ENCODE measurements at places on chromosomes 1 and 21.

GRCh38 chr21:27557356-27557755, 590.5 kb upstream of the ADAMTS5 start:
- no peak for DNase-seq

GRCh38 chr21:29581393-29581792, 282.7 kb downstream of the BACH1 start:
- no peak for DNase-seq

DNA sequence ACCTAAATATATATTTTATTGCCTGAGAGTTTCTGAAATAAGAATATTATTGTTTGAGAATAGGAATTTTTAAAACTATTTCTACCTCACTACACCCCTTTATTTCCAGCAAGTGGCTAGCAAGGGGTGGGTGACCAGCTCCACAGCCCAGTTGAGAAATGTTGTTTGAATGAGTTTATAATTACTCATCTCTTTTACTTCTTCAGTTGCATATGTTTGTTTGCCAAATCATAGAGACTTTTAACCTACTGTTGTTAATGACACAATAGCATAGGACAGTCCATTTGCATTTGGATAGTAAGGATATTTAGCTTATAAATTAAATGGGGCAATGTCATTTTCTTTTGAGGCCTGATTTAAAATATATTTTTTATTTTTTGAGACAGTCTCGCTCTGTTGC, 127.8 kb downstream of the NRDC start:
- peak; percentile 79 for DNase-seq

GRCh38 chr1:110726755-110727154, 52.0 kb upstream of the KCNA3 start:
- no peak for DNase-seq

- no peak for DNase-seq
Measured at GRCh38 chr1:194929357-194929756, 1678.9 kb downstream of the KCNT2 start.

- peak; percentile 73 for DNase-seq
Measured at GRCh38 chr1:165408518-165408917, 36.4 kb downstream of the RXRG start.

DNA sequence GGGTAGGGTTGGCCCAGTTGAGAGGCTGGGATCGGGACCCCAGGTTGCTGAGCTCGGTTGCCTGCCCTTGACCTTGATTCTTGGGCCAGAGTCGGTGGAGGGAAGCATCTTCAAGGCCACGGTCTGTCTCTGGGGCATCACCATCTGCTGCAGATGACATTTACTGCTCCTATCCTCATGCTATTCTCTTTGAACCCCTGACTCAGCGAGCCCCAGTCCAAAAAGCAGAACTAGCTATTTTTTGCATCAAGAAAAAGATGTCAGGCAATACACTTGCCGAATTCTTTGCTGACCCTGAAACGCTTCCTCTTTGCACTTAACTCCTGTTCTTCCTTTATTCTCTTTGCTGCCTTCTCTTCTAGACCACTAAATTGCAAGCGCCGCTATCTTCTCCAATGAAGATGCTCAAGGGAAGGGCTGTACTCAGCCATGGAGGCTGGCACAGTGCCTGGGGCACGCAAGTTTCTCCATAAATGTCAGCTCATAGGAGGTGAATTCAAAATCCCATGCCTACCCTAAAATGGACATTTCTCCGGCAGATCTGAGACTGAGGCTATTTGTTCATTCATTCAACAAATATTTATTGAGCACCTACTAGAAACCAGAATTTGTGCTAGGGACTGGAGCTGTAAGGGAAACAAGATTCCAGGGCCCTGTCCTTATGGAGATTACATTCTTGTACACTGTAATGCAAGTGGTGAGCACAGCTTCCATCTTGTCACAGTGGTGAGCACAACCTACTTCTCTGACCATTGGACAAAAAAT, 20.5 kb upstream of the CAPZB start:
- no peak for DNase-seq

DNA sequence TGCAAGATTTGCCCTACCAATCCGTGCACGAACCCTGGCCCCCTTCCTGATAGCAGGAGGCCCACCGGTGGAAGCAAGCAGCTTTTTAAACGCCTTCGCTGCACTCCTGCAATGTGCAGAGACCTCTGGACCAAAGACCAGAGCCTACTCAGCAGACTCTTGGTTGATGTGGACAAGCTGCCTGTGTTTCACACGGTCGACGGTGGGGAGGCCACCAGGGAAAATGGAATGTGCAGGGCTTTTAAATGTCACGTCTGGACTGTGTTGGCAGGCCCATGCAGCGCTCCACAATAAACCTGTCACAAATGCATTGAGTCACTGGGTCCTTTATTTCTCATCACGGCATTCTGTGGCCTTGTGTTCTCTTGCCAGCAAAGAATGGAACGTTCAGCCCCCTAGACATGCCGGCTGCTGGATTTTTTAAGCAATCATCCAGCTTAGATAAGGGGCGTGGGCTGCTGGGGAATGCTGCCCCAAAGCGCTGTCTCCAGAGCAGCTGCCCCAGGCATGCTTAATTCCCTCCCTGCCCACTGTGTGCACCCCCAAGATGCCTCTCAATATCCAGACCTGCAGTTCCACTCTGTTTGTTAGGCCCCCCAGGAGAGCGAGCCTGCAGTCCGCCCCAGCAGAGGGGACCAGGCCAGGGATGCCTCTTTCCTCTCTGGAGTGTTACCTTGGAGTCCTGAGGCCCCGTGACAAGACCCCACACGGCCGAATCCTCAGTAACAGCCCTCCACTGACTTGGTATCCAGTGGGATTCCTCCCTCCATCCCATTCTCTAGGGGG, 71.3 kb downstream of the ATP5PO start:
- no peak for DNase-seq

- no peak for DNase-seq
Measured at GRCh38 chr1:77308889-77309621, 27.2 kb downstream of the AK5 start.

DNA sequence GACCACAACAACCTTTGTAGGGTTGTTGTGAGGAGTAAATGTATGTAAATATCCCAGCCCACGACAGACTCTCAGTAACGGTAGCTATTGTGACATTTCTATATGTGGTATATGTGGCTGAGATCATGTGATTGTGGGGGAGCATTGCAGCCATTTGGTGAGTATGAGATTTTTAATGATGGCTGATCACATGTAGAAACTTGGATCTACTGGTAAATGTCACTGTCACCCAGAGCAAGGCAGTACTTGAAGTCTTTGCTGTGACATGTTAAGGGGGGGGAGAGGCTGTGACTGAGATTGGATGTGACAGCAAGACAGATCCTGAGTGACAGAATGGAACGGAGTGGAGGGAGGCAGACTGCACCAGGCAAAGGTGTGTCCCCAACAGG, 23.9 kb upstream of the MEF2D start:
- DNase-seq = no peak

- no peak for DNase-seq
Measured at GRCh38 chr1:93677729-93678128, 3.9 kb downstream of the BCAR3 start.

DNA sequence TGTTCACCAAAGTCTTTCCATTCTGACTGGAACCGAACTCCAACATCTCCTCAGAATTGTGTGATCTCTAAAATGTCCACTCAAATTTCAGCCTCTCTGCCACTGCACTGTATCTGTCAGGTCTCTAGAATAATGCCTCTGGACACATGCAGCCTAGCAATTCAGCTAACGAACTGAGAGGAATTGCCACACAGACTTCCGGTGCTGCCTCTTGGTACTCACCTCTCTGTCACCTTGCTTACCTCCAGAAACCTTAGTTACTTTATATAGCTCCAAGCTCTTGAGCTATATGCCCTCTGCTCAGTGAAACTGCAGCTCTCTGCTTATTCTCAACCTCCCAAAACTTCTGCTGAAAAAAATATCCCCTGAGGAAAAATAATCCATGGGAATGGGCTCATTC, 2.7 kb upstream of the CHRM3 start:
- DNase-seq = no peak

DNA sequence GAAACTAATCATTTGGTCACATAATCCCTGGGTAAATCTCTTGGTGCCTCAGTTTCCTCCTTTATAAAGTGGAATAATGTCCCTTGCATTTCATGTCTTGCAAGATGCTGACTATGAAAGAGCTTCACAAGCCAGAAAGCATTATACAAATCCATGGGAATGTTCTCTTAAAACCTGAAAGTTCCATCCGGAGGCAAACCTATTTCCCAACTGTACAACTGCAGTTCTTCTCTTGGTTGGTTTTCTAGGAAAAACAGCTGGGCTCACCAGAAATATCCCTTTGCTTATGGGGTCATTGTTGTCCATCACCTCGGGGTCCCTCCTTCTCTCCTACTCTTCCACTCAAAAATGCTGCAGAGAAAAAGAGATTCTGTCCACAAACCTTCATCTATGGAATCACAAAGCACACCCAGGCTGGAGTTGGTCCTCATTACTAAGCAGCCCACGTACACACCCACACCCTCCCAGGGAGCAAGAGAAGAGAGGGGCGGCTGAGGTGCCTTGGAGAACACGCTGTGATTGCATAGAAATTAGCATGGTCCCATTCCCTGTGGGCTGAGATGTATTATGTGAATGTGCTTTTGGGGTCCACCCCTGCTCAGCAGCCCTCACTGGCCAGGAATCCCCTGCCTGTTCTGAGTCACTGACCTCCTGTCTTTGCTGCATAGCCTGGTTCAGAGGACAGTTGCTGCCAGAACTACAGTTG, 5.0 kb upstream of the PLXNA2 start:
- no peak for DNase-seq

- no peak for DNase-seq
Measured at GRCh38 chr1:28421744-28422143, 52.2 kb downstream of the PHACTR4 start.

DNA sequence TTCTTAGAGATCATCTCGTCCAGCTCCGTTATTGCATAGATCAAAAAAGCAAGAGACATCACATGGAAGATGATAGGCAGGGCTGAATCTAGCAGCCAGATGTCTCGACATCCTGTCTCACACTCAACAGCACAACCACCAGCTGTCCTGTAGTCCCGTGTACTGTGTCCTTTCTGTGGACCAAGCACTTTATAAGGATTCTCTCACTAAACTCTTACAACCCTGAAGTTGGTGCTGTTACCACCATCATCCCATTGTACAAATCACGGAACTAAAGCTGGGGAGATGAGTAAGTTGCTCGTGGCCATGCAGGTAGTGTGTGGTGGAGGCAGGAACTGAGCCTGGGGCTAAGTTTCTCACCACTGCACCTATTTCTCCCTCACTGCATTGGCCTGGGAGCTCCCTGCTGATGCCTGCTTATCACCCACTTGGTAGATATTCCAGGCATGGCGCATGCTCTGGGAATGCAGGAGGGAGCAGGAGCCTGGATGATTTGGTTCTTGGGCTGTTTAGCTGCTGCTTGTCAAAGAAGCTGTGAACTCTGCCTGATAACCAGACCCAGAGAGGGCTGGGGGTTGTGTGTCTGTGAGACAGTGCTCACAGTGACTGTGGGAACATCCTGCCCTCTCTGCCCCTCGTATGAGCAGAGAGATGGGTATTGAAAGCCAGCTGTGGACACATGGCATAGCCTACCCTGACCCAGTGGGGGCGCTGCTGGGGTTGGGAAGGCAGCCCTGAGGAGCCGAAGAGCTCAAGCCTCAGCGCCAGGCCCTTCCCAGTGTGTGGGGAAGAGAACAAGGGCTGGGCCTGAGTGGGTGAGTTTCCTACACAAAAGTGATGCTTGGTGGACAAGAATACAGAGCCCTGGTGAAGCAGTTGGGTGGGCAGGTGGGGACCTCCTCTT, 13.6 kb downstream of the PPFIA4 start:
- DNase-seq = no peak

GRCh38 chr1:239719642-239720258, 333.4 kb downstream of the CHRM3 start:
- DNase-seq = no peak

GRCh38 chr1:209900734-209901133, 37.3 kb upstream of the SYT14 start:
- peak; percentile 79 for DNase-seq

- DNase-seq = no peak
Measured at GRCh38 chr1:87335175-87335884, 6.7 kb downstream of the LMO4 start.

DNA sequence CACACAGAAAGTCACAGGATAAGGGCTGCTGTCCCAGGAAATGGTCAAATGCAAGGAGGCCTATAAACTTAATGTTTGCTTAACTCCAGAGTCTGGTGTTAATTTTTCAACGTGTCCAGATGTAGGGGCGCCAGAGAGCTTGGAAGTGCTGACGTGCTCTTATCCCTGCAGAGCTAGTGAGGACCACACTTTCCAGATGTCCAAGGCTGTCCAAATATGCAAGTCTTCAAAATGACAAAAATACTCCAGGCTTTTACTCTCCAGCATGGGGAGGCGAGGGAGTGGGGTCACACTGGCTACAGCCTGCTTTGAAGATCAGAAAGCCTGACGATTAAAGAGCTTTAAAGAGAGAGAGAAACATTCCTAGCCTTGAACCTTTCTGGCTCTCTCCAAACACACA, 57.6 kb downstream of the ABCA4 start:
- DNase-seq = peak; percentile 72

GRCh38 chr1:221161571-221162041, 282.4 kb downstream of the HLX start:
- DNase-seq = peak; percentile 61

- DNase-seq = peak; percentile 60
Measured at GRCh38 chr1:168582688-168583336, 6.4 kb downstream of the XCL1 start.

GRCh38 chr1:1914101-1914970, 724 bp upstream of the CALML6 start:
- DNase-seq = no peak

GRCh38 chr1:10935724-10936123, 76.7 kb upstream of the TARDBP start:
- no peak for DNase-seq

DNA sequence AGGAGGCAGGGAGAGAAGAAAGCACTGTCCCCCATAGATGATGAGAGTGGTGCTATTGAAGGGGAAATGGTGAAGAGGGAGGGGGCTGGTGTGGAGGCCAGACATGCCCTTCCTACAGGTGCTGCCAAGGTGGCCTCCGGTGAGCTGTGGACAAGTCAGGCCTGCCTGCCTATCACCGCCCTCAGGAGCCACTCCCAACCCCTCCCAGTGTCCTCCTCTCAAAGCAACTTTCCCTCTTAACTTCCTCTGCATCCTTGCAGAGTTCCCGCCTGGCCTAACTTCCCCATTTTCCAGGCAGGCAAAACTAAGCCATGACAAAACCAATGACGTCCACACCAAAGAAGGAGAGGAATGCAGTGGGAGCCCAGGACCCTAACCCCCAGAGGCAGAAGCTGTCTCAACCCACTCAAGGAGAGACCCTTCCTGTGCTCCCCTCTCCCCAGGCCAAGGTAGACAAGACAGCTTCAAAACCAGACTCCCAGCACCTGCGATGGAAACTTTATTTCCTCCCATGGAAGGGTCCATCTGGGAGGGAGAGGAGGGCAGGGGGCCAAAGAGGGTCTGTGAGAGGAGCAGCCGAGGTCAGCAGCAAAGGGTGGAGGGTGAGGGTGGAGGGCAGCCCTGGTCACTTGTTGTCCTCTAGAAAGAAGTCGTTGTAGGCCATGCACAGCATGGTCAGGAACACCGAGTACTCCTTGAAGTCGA, 1.0 kb upstream of the S100A6 start:
- no peak for DNase-seq

DNA sequence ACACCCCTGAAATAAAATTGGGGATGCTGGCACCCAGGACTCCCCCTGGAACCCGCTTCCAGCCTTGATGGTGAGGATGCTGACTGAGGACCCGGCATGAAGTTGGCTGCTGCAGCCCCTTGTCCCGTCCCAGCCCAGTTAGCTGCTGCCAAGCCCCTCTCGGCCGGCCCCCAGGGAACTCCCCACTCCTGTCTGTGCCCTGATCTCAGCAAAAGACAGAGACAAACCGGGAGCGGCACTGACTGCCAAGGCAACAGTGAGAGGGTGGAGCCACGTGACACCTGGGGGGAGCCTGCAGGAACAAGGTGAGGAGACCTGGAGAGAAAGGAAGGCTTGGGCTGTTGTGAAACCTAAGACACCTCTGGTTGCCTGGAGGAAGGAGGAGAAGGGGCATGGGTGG, 24.7 kb downstream of the CASZ1 start:
- no peak for DNase-seq
